ENCODE measurements at places on chromosomes 4 and X.

- peak; percentile 48 for DNase-seq
Measured at GRCh38 chrX:9393571-9393970, 71.3 kb upstream of the TBL1X start.

DNA sequence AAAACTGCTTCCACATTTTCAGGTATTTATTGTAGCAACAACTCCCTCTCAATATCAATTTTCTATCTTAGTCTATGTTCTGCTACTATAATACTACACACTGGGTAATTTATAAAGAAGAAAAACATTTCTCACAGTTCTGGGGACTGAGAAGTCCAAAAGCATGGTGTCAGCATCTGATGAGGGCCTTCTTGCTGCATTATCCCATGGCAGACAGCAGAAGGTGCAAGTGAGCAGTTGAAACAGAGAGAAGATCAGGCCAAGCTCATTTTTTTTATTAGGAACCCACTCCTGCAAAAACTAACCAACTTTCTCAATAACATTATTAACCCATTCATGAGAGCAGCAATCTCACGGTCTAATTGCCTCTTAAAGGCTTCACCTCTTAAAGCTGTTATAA lies 376.0 kb downstream of the RAB28 start:
- DNase-seq: no peak

- DNase-seq: peak; percentile 46
Measured at GRCh38 chr4:15438939-15439524, 11.2 kb downstream of the C1QTNF7 start.

GRCh38 chr4:140152013-140152703 lies 1.8 kb downstream of the MAML3 start:
- peak; percentile 13 for DNase-seq

DNA sequence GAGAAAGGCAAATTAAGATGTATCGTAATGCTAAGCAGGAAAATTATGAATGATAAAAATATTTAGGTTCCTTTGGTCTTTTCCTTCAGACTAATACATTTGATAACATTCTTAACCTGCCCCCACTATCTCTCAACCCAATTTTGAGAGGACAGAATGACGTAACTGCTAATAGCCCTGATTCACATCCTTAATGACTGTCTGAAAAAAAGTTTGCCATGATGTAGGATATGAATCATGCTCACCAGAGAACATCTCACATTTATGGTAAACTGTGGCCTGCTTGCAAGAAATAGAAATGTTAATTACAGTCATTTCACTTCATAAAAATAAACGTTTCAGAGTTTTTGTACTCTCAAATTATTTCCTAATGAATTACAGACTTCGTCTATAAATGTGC lies 128.0 kb upstream of the VEGFC start:
- DNase-seq: no peak

DNA sequence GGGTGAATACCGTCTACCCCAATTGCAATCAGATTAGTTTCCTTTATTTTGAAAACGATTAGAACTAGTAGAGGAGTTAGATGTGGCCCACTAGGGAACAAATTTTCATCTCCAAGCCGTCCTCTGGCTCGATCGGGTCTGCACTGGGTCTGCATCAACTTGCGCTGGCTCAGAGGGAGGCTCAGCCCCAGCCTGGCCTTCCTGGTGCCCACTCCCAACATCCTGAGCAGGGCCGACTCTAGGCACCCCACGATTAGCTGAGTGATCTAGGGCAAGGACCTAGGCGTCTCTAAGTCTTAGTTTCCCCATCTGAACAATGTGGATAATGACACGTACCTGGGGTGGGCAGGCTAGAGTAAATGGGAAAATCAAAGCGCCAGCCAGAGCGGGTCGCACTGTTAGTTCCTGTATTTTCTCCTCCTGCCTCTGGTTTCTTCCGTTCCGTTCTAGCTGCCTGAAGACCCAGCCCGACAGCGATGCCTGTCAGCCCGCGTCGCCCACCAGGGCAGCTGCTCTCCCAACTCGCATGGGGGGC lies 7.7 kb upstream of the HAND2 start:
- no peak for DNase-seq

DNA sequence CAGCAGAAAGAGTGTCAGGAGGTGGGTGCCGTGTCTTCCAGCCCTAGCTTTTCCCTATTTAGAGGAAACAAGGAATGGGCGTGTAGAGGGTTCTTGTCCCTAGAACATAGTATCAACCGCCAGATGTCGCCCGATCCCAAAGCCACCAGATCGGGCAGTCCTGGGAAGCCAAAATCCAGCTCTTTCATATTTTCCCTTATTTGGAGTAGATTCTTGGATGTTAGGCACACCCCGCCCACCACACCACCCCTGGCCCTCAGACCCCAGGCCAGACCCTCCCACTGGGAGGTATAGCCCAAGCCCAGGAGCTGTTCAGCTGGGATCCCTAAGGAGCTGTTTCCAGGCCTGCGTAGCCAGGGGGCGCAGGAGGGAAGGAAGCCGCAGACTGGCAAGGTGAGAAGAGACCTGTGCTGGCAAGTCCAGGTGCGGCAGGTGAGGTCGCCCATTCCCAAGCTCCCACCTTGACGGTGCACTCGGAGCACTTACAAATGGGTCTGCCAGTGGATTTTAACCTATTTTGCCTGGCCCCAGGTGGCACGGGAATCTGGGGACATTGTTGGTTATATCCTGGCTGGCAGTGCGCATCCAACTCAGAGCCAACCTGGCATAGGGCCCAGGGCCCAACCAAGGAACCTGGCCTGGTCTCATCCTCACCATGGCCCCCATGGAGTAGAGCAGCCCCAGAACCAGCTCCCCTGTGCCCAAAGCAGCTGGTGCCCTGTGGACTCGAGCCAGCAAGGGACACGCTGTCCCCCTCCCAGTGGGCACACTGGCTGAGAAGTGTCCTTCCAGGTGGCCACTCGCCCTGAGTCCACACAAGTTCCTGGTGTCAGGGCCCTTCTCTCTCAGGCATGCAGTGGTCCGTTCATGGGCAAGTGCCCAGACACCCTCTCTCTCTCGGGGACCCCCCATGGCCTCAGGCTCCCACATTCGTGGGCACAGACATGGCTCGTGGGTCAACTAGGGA lies 811 bp downstream of the FLNA start:
- peak; percentile 35 for DNase-seq

- peak; percentile 4 for DNase-seq
Measured at GRCh38 chr4:98794565-98795205, 134.2 kb downstream of the EIF4E start.

DNA sequence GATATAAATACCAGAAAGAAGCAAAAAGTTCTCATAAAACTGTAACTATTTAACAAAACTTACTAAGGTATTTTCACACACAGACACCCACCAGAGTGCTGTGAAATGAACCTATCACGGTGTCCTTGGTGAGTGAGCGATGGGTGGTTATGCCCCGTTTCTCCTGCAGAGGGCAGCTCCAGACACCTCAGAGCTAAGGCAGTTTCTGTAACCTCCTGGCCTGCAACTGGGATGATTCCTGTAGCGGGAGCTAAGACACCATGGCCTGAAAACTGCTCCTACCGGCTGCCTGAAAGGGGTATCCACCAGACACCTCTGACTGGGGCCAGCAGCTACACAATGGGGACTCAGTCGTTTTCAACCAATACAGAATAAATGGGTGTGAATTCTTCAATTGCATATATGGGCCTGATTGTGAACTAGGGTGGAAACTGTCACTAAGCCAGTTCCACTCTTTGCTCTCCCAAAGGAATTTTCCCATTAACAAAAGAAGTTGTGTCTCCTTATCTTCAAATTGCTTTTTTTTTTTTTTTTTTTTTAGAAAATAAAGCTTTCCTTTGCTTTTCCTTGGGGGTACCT lies 2375.8 kb upstream of the TENM3 start:
- peak; percentile 49 for DNase-seq

DNA sequence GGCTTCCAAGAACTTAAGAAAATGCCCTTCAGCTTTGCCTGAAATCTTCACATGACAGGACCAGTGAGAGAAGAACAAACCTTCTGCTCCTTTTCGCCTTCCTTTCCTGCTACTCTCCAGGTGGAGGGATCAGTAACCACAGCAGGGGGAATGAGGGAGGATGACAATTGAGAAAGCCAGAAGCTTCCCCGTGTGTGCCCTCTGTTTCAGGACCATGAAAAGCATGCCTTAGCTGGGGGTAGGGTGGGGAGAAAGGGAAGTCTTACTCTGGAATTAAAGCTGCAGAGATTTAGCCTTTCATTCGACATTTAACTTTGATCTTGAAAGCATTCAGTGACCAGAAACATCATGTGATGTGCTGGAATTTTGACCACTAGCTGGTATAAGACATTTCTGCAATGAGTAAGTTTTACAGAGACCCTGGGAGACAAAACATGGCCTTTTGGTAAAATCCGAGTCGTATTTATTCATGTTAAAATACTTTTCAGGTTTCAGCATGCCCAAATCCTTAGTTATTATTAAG lies 10.6 kb upstream of the PUDP start:
- DNase-seq: no peak

All from inflammatory macrophage (primary cell).